Activated CD4-positive, alpha-beta memory T cell treated with anti-CD3 and anti-CD28 coated beads for 36 hours (primary cell): ENCODE measurements at places on chromosomes 7 and 10.

DNA sequence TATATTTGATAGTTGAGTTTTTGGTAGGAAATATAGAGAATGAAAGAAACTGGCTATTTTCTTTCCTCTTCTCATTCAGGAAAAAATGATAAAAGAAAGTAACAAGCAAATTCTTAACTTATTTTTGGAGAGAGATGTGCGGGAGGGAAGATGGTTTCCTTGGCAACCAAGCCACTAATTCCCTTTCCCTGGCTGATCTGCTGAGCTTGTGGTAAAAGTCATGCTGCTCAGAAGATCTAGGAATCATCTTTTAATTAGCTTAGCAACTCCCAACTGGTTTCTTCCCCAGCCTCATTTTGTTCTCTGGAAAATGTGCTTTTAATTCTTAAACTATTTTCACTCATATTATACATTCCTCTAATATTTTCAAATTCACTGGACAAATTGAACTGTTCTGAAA is 11.8 kb downstream of the UROS start:
- H3K4me1 ChIP-seq: no peaks in the 10 kb centered on the region
- H3K27me3 ChIP-seq: no peaks in the 10 kb centered on the region
- peaks cover 48% of the 10 kb centered on the region for H3K36me3 ChIP-seq
- H3K4me3 ChIP-seq: no peak overlapping the region

GRCh38 chr10:121168545-121169216 is 317.5 kb downstream of the WDR11 start:
- no peaks in the 10 kb centered on the region for H3K4me1 ChIP-seq
- H3K4me3 ChIP-seq: no peak overlapping the region
- H3K27me3 ChIP-seq: peaks cover 2% of the 10 kb centered on the region
- no peak for DNase-seq
- no peak overlapping the region for H3K27ac ChIP-seq
- H3K36me3 ChIP-seq: peaks cover 1% of the 10 kb centered on the region

GRCh38 chr7:92820191-92820590 is 16.2 kb downstream of the CDK6 start:
- peaks cover 37% of the 10 kb centered on the region for H3K36me3 ChIP-seq
- no peak overlapping the region for H3K27ac ChIP-seq
- H3K4me3 ChIP-seq: no peak overlapping the region
- peaks cover 82% of the 10 kb centered on the region for H3K4me1 ChIP-seq
- no peak for DNase-seq

- H3K27ac ChIP-seq: no peak overlapping the region
- DNase-seq: peak; percentile 11
- H3K4me1 ChIP-seq: peaks cover 46% of the 10 kb centered on the region
- H3K4me3 ChIP-seq: no peak overlapping the region
Observed at GRCh38 chr7:129009437-129009836, 45.5 kb downstream of the TNPO3 start.

GRCh38 chr7:79182283-79182682 is 271.2 kb downstream of the MAGI2 start:
- no peaks in the 10 kb centered on the region for H3K36me3 ChIP-seq
- H3K27ac ChIP-seq: no peak overlapping the region
- H3K4me3 ChIP-seq: no peak overlapping the region
- no peaks in the 10 kb centered on the region for H3K27me3 ChIP-seq

DNA sequence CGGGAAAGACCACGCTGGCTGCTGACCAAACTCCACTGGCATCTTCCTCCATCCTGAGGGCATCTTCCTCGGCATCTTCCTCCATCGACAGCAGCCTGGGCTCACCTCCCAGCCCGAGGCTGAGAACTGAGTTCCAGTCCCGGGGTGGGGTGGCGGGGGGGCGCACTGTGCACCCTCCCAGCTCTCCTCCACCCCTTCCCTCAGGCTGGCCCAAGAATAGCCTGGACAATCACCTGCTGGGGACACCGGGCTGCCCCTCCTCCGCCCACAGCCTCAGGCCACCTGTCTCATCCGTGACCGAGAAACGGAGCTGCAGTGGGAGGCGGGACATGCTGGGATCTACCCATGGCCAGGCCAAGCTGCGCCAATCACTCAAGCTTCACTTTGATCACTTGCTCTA is 37.2 kb downstream of the DIP2C start:
- no peaks in the 10 kb centered on the region for H3K4me1 ChIP-seq
- H3K27ac ChIP-seq: no peak overlapping the region
- H3K4me3 ChIP-seq: no peak overlapping the region
- no peak for DNase-seq
- no peaks in the 10 kb centered on the region for H3K36me3 ChIP-seq
- peaks cover 4% of the 10 kb centered on the region for H3K27me3 ChIP-seq

DNA sequence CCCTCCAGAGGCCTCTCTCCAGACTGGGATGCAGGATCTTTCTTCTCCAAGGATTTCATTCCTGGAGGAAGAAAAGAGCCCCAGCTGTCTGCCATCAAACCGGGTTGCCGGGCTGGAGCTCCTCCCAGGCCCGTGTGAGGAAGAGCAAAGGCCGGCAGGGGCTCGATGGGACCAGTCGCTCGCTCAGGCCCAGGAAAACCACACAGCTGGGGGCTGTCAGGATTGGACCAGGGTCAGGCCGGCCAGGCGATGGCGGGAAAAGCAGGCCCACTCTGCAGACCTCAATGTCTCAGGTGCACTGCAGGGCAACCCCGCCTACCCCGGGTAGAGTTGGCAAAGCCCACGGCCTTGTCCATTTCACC is 98.1 kb upstream of the DNAAF5 start:
- no peaks in the 10 kb centered on the region for H3K27me3 ChIP-seq
- DNase-seq: no peak
- H3K27ac ChIP-seq: no peak overlapping the region

- H3K27ac ChIP-seq: no peak overlapping the region
- no peak overlapping the region for H3K4me3 ChIP-seq
- peaks cover 20% of the 10 kb centered on the region for H3K4me1 ChIP-seq
- DNase-seq: no peak
- H3K27me3 ChIP-seq: no peaks in the 10 kb centered on the region
- no peaks in the 10 kb centered on the region for H3K36me3 ChIP-seq
Observed at GRCh38 chr7:100192969-100193368, 15.3 kb downstream of the STAG3 start.

DNA sequence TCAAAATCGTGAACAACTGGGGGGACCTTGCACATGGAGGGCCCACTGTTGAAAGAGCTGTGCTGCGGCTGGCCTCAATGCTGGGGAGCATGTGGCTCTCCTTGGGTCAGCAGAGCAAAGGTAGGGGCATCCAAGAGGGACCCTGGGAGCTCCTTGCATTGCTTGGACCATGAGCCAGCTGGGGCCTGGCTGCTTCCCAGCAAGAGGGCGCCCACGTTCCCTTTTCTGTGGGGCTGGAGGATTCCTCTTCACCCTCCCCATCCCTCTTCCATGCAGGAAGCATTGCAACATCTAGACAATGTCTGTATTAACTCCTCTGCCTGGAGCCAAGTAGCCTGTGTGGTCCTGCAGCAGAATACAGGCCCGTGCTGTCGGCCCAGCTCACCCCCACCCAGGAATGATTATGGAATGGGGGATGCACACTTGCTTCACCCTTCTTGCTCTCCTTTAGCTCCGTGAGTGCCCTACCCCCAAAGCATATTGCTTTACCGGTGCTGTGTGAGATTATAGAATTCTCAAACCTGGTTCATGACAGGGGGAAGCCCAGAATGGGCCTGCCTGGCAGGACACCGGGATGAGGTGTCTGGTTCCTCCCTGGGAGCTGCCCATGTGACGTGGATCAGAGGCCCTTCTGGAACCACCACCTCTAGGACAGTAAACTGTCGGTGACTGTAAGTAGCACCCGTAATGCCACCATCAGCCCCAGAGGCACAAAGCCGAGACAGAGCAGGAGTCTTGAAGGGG is 61.9 kb downstream of the SYPL1 start:
- no peaks in the 10 kb centered on the region for H3K36me3 ChIP-seq
- H3K4me1 ChIP-seq: no peaks in the 10 kb centered on the region
- no peak overlapping the region for H3K4me3 ChIP-seq
- DNase-seq: no peak
- H3K27ac ChIP-seq: no peak overlapping the region

DNA sequence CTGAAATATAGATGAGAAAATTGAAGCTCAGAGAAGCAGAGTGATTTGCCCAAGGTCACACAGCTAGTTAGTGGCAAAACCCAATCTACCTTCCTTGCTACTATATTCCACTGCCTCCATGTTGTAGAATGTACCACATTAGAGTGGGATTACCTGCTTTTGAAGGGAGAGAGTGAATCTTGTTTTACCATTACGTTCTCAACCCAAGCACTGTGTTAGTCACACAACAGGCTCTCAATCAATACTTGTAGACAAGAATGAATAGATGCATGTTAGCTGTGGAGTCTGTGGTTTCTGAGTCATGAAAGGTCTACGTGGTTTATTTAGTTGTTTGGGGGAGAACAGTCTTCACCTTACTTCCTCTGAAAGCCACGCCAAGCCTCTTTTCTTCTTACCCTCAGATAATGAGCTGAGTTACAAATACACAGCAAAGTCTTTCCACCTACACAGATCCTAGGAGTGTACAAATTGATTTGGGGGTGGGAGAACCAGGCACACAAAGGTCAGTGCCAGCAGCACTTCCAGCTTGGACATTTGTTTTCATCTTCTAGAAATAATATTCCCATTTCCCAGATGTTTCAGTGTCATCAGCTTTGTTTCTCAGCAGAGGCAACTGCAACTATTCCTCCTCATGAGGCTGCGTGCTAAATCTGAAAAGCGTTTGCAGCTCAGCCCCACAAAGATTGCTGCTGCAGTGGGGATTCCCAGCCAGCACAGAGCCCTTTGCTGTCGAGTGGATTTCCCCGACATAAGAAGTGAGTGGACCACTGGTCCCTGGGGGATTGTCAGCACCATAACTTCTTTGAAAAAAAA is 71.5 kb upstream of the ADO start:
- H3K36me3 ChIP-seq: no peaks in the 10 kb centered on the region
- peak; percentile 71 for DNase-seq
- H3K27ac ChIP-seq: no peak overlapping the region
- peaks cover 3% of the 10 kb centered on the region for H3K27me3 ChIP-seq
- H3K4me1 ChIP-seq: peaks cover 19% of the 10 kb centered on the region

DNA sequence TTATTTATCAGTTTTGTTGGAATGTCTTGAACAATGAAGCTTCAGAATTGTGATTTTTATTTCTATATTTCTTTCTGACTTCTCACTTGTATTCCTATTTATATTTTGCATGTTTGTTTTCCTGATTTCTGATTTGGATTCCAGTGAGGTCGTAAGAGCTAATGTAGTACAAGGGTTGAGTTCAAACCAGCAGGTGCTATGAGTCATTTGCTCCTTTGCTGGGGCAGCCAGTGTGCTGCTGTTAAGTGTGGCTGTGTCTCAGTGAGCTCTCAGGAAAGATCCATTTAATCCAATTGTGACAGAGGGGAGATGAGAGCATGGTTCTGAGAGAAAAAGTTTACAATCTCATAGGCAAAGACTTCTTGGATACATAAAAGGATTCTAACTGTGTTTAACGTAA is 48.6 kb downstream of the MCU start:
- H3K27me3 ChIP-seq: no peaks in the 10 kb centered on the region
- no peak for DNase-seq
- no peak overlapping the region for H3K27ac ChIP-seq
- H3K4me3 ChIP-seq: no peak overlapping the region

DNA sequence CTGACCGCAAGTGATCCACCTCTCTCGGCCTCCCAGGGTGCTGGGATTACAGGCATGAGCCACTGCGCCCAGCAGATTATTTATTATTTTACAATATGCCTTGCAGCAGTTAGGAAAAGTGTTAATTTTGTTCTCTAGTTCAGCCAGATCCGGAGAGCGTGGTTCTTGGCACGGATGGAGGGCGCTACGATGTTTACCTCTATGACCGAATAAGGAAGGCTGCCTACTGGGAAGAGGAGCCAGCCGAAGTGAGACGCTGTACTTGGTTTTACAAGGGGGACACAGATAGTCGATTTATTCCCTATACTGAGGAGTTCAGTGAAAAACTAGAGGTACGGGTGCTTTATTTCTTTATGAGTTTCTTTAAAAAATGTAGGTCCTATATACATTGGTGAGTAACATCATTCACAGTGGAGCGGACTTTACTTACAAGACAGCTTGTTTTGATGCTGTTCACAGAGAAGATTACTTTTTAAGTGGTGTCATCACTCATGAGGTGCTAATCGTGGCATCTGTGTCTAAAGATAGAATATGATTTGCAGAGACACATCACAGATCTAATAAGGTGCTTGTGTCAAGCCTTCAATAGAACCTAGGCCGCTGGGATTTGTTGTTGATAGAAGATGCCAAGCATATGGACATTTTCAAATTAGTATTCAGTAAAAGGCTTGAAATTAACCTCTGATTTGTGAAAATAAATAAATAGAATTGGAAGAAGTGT is 11.6 kb downstream of the SEC23IP start:
- no peaks in the 10 kb centered on the region for H3K27me3 ChIP-seq
- H3K36me3 ChIP-seq: peaks cover 31% of the 10 kb centered on the region
- no peak overlapping the region for H3K27ac ChIP-seq

- H3K4me3 ChIP-seq: no peak overlapping the region
- H3K4me1 ChIP-seq: peaks cover 44% of the 10 kb centered on the region
- H3K27me3 ChIP-seq: no peaks in the 10 kb centered on the region
- H3K27ac ChIP-seq: no peak overlapping the region
Observed at GRCh38 chr7:77819021-77819420, 20.4 kb downstream of the PHTF2 start.

DNA sequence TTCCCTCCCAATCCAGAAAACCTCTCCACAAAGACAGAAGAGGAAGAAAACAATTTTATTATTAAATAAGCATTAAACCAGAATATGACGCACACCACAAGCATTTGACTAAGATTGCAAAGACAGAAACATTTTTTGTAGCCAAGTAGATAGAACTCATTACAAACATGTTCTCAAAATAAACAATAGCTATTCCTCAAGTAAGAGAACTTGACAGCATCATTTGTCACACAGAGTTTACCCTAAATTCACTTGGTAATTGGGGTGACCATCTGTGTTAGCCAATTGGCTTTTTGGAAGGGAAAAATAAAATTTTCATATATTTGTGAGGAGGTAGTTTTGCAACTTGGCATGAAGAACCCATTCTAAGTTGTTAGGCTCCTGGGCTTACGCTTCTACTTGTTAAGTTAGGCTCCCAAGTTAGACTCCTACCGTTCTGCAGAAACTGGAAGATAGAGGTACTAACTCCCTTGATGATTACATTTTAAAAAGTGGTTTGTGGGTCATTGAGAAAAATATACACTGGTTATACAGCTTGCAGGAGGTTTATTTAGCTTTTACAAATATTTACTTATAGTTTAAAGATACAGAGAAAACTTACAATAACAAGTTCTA is 618.6 kb upstream of the CNTNAP2 start:
- no peak overlapping the region for H3K27ac ChIP-seq
- H3K4me3 ChIP-seq: no peak overlapping the region
- no peaks in the 10 kb centered on the region for H3K27me3 ChIP-seq
- no peaks in the 10 kb centered on the region for H3K36me3 ChIP-seq

- no peak overlapping the region for H3K27ac ChIP-seq
- no peaks in the 10 kb centered on the region for H3K27me3 ChIP-seq
- peaks cover 2% of the 10 kb centered on the region for H3K36me3 ChIP-seq
- H3K4me3 ChIP-seq: no peak overlapping the region
- DNase-seq: no peak
- peaks cover 14% of the 10 kb centered on the region for H3K4me1 ChIP-seq
Observed at GRCh38 chr7:1090686-1091643, 3.1 kb downstream of the GPER1 start.
